ENCODE measurements at places on chromosomes 13 and 19.

DNA sequence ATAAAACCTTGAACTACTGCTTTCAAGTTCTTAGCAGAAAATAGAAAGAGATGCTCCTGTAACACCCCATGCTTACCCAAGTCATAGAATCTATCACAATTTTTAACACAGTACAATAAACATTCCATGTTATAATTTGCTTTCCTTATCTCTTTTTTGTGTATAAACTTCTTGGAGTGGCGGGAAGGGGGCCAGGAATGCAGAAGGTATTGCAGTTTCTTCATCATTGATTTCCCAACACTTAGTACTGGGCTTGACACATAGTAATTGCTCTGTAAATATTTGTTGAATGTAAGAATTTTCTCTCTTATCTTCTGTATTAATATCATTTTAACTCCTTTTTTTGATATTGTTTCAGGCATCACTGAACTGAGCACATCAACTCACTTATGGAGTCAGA lies 535.8 kb downstream of the KCTD12 start:
- DNase-seq, result no peak

DNA sequence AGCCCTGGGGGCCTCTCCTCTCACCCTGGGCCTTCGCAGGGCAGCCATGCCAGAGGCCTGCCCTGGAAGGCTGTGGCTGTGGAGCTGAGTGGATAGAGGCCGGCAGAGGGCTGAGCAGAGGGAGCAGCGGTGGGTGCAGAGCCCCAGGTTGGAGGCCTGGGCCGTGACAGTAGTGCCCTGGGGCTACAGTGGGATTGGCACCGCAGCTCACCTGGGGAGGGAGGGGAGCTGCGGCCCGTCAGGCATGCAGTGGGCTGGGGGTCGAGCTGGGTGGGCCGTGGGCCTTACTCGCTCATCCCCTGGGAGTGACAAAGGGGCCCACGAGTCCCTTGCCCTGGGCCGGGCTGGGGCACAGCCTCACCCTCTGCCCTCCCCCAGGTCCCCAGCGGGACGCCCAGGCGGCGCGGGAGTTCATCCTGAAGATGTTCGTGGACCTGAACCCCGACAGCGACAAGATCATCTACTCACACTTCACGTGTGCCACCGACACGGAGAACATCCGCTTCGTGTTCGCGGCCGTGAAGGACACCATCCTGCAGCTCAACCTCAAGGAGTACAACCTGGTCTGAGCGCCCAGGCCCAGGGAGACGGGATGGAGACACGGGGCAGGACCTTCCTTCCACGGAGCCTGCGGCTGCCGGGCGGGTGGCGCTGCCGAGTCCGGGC lies 15.1 kb upstream of the GNA15 start:
- no peak for DNase-seq

GRCh38 chr13:105670179-105670990 lies 865.1 kb downstream of the EFNB2 start:
- DNase-seq, result no peak

GRCh38 chr19:32339988-32340874 lies 5.2 kb upstream of the ZNF507 start:
- no peak for DNase-seq

- DNase-seq, result no peak
Measured at GRCh38 chr13:26502826-26503225, 54.7 kb upstream of the WASF3 start.

GRCh38 chr19:6801485-6802086 lies 29.1 kb downstream of the VAV1 start:
- peak; percentile 71 for DNase-seq

- no peak for DNase-seq
Measured at GRCh38 chr19:13355356-13355755, 150.9 kb downstream of the CACNA1A start.

GRCh38 chr19:17415121-17415520 lies 4.7 kb upstream of the MVB12A start:
- no peak for DNase-seq

All from stimulated activated CD4-positive, alpha-beta T cell treated with anti-CD3 and anti-CD28 coated beads, TNF-alpha, amount 100 ng/mL, for 1 hour (primary cell).